CD4-positive, CD25-positive, alpha-beta regulatory T cell (primary cell): ENCODE measurements at places on chromosomes 2 and 18. TPM values are rescaled to one million over a fixed set of nuclear protein-coding genes. Genes with fewer than 3 reads are reported as not detected.

Gene IL1RN
- not detected for total RNA-seq

Gene TTC32
- 40.6 TPM for total RNA-seq

DNA sequence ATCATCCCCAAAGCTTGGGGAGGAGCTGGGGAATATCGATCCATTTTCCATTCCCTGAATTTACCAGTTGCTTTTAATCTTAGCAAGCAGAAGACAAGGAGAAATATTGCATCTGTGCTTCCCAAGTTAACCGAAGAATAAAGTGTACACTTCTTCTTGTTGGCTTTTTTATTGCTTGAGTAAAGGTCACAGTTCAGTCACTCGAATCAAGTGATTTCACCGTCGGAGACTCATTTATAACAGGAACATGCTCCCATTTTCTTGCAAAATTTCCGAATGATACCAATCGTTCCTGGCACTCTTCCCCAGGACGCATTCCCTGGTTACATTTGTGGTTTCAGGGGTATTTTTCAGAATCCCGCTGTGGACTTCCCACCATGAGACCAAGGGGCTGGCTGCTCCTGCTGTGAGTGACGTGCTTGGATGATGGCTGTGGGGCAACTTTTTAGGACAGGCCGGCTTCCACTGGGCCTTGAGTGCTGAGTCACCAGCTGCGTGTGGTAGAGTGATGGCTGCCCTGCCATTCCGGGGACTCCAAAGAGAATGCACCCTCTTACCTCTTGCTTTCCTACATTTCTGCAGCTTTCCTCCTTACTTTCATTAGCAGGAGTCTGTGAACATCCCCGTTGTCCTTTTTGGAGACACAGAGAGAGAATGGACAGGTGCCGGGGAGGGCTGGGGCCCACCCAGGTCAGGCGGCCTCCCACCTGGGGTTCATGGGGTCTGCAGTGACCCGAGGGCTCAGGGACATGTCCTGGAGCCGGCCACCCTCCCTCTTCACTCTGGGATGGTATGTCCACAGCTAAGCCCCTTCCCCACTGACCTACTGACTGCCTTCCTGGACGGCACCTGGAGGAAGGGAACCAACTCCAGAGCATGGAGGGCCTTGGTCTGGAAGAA, 60.7 kb upstream of the HDAC4 start:
- H3K36me3 ChIP-seq: no peaks in the 10 kb centered on the region
- H3K27me3 ChIP-seq: no peaks in the 10 kb centered on the region
- H3K27ac ChIP-seq: no peak overlapping the region
- no peaks in the 10 kb centered on the region for H3K4me1 ChIP-seq
- DNase-seq: no peak
- no peak overlapping the region for H3K4me3 ChIP-seq

Gene IL1A
- total RNA-seq: 0.17 TPM

DNA sequence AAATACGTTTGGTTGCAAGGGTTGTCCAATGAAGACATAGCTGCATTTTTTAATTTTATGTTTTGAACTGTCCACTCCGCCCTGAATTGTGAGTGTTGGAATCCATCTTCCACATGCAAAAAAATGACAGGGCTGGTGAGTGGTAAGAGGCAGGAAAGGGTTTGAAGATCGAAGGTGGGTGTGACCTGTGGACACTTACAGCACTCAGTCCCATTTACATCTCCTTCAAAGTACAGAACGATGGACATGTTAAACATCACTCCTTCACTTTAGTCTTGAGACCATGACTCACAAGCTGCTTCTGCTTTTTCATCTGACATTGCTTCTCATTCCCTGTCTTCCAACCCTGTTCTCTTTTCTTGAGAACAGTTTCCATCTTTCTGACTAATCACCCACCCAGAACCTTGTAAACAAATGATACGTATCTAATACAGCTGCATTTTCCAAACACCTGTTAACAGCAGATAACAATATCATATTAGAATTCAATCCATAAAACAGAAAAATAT, 179.3 kb downstream of the ZNF516 start:
- no peaks in the 10 kb centered on the region for H3K4me1 ChIP-seq
- DNase-seq: no peak
- no peaks in the 10 kb centered on the region for H3K27me3 ChIP-seq
- no peaks in the 10 kb centered on the region for H3K36me3 ChIP-seq
- no peak overlapping the region for H3K4me3 ChIP-seq
- H3K27ac ChIP-seq: no peak overlapping the region
